ENCODE measurements at places on chromosomes 3 and 15.

DNA sequence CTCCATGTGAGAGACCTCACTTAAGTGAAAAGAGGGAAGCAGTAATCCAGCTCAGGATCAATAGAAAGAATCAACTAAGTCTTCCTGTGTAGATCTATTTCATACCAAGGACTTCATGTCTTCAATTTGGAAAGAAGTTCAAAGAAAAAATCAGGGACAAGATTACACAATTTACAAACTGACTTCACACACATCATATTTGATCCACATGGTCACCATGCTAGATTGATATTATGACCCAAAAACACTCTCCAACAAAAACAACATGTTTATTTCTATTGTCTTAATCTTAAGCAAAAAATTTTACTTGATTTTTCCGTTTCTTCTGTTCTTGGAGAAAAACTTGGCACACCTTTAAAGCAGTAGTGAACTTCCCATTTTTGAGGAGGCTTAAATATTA is 76.3 kb downstream of the THBS1 start:
- no peak for DNase-seq

DNA sequence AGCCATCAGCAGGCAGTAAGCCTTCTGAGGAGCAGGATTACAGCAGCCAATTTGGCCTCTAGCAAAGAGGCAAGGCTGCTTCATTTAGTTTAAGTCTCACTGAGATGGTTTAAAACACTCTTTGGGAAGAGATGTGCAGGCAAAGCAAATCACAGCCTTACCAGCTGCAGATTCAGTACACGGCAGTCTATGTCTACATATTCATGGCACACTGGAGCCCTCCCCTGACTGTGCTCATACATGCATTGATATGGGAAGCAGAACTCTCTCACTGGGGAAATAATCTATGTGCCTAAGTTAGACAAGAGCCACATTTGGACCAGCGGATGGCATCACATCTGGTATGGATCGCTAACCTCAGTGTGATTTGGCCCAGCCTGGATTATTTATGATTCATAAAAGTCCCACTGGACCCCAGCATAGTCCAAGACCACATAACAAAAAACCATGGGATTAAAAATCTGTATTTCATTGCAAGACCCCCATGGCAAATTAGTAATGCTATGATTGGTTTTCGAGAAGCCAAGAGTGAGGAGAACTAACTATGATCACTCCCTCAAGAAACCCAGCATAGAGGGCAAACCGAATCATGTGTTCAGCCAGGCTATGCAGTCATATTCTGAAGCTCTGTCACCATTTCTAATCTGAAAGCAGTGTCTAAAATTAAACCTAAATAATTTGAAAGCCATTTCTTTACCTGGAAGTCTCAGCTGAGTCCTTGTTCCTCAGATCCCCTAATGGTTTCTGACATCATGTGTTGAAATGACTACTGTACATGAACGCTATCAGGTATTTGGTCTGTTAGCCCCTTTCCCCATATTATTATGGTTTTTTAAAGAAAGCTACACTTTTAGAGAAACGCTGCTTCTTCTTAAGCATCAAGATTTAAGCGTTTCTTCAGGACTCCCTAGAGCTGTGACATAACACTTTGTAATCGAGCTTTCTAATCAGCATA is 1.2 kb downstream of the PRICKLE2 start:
- no peak for DNase-seq

- DNase-seq: no peak
These were observed 379.0 kb upstream of the PDZRN3 start for GRCh38 chr3:74003734-74004133.

DNA sequence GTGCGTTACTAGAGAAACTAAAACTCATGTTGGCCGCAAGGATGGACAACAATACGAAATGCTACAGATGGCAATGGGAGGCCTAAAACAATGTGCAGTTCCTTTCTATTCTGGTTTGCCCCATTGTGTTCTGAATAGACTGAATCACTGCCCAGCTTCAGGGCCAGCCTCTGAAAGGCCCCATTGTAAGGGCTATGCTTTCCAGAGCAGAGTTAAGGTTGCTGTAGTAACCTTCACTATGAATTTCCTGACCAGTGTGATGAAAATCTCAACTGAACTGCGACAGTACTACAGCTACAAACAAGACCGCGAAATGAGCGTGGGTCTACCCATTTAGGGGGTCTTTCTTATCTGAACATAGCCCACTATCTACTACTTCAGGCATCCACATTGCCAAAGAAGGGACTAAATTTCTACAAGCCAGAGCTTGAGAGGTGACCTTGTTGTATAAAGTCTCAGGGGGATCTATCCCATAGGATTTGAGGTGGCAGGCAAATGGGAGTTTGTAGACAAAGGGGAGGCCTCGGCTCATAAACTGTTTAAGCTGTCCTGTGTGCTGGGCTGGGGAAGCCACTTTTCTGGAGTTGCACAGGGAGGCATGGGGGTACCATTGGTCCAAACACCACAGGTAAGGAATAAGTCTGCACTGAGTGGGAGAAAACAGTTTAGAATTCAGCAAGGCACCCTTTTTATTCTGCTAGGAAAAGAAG is 80.1 kb downstream of the MYO1E start:
- no peak for DNase-seq

GRCh38 chr3:63037116-63037515 is 161.9 kb upstream of the CADPS start:
- no peak for DNase-seq

DNA sequence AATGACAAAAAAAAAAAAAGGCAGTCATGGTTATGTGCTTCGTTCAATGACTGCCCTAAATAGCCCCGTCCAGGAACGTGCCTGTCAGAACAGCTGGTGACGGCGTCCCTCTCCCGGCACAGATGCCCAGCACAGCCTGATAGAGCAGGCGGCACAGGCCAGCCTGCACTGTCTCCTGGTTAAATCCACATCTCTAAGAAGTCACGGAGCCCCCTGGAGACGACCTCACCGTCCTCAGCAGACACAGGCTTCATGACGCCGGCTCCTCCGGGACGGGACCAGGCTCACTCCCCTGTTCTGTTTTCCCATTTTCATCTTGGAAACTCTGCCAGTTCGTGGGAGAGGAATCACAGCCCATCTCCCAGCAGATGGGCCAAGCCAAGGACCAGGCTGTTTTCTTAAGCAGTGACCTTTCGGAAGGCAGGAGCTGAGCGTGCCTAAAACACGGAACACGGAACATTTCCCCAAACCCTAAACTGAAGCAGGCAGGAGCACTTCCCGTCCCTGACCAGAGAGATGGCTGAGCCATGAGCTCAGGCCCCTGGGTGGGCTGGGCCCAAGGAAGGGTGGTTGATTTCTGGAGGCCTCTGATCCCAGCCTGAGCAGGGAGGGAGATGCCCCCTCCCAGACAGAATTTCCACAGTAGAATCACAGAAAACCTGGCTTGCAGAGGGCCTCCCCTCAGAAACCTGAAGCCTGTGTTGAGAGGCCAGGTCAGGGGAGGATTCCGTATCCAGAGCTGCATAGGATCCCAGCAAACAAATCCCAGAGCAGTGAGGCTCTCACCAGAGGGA is 35.9 kb downstream of the ADCY5 start:
- DNase-seq: no peak

DNA sequence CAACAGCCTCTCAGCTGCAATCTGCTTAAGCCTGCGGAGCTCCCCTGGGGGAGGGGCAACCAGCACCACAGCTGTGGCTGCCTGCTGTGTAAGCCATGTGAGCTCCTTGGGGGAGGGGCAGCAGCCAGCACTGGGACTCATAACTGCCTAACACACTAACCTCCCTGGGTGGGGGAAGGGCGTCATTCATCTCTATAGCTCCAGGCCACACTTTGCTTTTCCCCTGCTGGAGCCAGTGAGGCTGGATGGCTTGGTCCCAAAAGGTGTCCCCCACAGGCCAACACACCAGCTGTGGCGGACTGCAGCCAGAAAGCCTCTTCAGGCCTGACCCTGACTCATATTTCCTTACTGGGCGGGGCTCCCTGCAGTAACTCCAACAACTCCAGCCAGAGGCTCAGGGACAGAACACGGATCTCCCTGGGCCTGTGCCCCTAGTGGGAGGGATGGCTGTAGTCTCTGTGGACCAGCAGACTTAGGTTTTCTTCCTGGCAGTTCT is 129.8 kb downstream of the PPM1L start:
- no peak for DNase-seq

DNA sequence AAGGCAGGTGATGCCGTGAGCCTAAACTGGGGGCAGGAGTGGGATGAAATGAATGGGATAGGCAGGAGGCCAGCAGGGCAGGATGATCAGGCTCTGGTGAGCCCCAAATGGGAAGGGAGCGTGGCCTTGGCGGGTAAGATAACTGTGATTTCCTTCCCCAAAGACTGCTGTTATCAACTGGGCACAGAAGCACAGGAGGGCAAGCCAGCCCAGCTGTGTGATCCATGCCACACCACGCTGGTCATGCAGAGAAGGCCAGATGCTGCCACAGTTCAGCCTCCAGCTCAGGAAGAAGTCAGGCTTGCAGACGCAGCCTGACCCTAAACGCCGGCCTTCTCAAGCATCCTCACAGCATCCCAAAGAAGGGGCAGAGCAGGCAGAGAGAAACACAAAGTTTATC is 52.1 kb upstream of the GNB5 start:
- DNase-seq: no peak

- no peak for DNase-seq
These were observed 841.4 kb downstream of the NSUN3 start for GRCh38 chr3:94904156-94904674.

GRCh38 chr15:38454696-38455090 is 766 bp downstream of the FAM98B start:
- DNase-seq: peak; percentile 22

- no peak for DNase-seq
These were observed 291.3 kb upstream of the TRIM42 start for GRCh38 chr3:140386357-140387100.

All from ACHN (cell line).